ENCODE measurements at places on chromosomes 5 and 9.

DNA sequence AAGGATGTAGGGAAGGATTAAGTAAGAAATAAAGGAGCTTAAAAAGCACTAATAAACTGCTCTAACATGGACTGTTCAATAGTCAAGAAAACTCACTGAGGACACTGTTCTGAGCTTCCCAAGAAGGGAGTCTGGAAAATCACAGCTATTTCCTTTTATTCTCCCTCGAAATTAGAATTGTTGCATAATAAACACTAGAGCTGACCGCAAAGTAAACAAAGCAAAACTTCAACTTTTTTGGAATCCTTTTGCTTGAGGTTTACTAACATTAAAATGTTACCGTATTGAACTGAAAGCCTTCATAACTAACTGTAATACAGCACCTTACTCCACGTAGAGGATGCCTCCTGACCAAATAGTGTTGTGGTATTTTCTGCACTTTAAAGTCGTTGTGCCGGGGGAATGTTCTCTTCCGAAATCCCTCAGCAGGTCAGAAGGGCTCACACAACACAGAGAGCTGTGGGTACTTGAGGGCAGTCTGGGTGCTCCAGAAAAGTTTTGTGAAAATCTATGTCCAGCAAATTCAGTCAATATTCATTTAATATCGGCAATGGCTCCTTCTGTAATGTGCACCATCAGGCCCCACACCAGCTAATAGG is 59.2 kb downstream of the TTLL11 start:
- DNase-seq: no peak

DNA sequence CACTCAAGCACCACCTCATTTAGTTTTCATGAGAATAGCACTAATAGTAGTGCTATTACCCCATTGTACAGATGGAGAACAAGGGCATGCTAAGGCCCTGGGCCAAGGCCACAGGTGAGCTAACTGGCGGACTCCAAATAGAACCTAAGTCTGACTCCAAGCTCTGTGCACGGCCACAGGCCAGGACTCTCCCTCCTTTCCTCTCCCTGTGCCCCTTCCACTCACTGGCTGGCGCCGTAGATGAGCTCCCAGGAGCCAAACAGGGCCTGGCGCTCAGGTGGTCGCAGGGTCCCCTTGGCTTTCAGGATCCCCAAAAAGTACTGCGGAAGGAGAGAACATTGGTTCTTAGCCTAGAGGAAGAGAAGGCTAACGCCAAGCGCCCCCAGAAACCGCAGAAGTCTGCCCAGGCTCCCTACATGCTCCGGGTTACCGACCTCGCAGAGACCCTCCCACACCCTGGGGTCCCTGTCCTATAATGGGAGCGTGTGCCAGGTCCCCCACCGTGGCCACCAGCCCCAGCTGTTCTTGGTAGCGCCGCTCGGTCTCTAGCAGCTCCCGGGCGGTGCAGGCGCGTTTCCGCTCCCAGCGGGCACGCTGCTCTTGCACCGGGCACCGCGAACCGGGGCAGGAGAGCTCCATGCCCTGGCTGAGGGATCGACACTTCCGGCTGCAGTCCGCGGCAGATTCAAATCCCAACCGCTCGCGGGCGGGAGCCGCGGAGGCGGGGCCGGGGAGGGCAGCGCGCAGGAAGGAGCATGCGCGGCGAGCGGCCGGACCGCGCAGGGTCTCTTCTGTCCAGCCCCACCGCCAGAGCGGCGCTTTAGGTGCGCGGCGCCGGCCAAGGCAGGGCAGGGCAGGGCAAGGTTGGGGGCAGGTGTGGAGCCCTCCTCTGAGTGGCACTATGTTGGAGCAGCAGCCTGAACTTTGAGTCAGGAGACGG is at the start of gene ARHGEF39:
Gene ARHGEF39, minus strand, starts transcription at position 665 of the 940 bp plus-strand sequence. Its CDS starts 26 bp downstream, at position 639.
- no peak for DNase-seq

- DNase-seq: no peak
These were observed 181.8 kb downstream of the SAXO1 start for GRCh38 chr9:18851069-18851795.

- no peak for DNase-seq
These were observed 649 bp downstream of the STK10 start for GRCh38 chr5:172187118-172188032.

DNA sequence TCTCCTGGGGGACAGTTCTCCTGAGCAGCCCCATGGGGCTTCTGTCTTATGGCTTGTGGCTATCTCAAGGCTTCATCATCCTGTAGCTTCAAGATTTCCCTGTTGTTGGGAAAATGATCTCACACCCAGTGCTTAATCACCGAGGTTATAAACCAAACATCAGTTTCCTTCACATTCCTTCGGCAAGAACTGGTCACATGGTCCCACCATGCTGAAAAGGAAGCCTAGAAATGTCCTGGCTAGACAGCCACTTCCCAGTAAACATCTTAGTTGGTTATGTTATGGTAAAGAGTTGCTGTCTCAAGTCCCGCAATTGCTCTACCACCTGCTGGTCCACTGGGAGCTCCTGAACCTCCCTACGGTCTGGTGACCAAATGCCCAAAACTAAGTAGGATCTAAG is 66.0 kb downstream of the RAB3C start:
- DNase-seq: no peak

DNA sequence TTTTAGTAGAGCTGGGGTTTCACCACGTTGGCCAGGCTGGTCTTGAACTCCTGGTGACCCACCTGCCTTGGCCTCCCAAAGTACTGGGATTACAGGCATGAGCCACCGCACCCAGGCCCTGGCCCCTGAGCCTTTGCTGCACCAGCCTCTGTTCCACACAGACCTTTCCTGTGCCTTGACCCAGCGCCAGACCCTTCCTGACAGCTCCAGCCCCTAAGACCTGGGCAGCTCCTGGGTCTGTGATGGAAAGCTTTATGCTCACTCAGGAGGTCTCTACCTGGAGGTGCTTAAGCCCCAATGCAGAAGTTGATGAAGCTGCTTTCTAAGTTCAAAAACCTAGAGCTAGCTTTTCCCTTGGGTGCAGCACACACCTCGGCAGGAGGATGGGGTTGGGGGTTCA is 58.8 kb upstream of the NEK6 start:
- no peak for DNase-seq

DNA sequence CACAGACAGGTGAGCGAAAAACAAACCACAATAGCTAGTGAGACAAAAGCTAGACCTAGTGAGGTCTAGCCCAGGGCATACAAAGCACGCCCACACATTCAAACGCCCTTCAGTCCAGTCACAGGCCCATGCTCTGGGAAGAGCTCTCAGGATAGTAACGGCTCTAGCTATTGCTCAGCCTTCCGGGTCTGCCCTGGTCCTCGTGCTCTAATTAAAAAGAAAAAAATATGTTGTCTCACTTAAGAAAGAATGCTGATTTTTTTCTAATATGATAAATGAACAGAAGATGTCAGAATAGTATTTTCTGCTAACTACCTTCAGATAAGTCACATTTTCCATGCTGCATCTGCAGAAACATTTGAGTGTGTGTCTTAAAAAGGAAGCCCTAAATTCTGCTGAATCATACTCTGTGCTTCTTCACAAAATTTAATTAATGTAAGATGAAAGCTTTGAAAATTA is 94.5 kb downstream of the PLPP1 start:
- no peak for DNase-seq

- no peak for DNase-seq
These were observed 42.0 kb downstream of the EXOSC2 start for GRCh38 chr9:130735566-130735965.

GRCh38 chr5:64632251-64632650 is 58.1 kb upstream of the SHISAL2B start:
- no peak for DNase-seq

DNA sequence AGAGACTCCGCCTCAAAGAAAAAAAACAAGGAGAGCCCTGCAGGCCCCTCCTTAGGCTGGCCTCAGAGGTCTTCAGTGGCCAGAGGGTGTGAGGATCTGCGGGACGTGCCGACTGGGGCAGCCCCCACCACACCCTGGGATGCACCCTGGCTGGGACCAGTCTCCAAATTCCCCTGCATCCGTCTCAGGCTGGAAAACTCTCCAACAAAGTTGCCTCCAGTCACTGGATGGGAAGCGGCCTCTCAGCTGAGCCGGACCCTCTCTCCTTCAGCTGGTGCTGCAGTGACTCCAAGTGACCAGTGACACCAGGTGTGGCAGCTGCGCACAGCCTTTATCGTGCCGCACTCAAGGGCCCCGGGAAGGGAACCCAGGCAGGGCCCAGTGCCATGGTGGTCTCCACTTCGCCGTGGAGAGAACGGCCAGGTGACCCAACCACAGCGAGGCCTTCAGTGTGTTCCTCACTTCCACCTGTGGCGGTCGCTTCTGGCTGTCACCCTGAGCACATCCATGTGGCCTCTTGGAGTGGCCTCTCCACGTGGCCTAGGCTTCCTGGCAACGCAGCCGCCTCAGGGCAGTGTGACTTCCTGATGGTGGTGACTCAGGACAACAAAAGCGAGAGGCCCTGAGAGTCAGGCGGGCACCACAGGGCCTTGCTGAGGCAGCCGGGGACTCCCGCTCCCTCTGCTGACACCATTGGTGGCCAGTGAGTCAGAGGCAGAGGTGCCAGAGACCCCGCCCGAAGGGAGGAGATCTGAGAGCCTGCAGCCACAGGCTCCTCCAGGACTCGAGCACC is 19.3 kb upstream of the CAMSAP1 start:
- DNase-seq: no peak

- no peak for DNase-seq
These were observed 67.9 kb upstream of the ADAMTS2 start for GRCh38 chr5:179413086-179413690.

DNA sequence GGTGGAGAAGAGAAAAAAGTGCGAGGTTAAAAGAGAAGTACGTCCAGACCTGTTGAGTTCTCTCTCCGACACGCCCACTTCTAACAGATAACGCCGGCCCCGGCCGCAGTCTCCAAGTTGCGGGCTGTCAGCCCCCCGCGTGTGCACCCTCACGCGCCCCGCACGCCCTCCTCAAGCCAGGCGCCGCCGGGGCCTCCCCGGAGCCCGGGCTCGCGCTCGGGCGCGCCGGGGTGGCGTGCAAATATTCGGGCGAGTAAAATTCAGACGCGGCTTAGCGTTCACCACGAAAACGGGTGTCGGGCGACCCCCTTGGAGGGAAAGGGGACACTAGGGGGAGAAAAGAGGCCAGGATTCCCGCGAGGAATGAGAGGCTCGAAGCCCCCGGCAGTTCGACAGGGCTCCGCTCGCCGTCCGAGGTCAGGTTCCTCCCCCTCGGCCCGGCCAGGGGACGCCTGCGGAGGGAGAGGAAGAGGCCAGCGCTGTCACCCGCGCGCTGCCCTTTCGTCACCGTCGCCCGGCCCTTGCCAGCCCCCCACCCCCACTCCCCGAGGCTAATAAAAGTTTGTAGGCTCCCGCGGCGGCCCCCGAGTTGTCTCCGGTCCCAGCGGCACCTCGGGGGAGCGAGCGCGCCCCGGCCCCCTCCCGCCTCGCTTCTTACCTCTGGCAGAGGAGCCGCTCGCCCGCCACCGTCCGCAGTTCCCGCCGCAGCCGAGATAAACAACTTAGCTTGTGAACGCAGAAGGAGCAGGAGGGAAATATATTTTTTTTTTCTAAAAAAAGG is 743 bp downstream of the NR3C1 start:
- no peak for DNase-seq

- DNase-seq: no peak
These were observed 463.5 kb downstream of the RASEF start for GRCh38 chr9:82599336-82599949.

- no peak for DNase-seq
These were observed 218.3 kb downstream of the MEF2C start for GRCh38 chr5:88664645-88665044.

DNA sequence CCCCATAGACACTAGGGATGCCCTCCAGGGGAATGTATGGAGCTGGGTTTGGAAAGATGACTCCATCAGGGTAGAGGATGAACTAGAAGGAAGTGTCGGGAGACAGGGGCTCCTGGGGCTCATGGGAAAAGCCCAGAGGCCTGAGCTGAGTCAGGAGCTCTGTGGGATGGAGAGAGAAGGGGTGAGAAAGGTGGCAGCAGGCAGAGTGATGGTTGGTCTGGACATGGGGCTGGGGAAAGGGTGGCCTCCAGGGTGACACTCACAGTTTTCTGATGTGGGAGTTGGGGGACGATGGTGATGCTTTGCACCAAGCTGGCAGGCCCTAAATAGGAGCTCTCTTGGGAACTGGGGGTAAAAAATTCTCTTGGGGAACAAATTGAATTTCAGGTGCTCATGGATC is 213.5 kb upstream of the MVB12B start:
- DNase-seq: no peak

- DNase-seq: no peak
These were observed 88.1 kb downstream of the PAX5 start for GRCh38 chr9:36945999-36946398.

- no peak for DNase-seq
These were observed 161.6 kb downstream of the ZDHHC21 start for GRCh38 chr9:14531341-14532269.

GRCh38 chr9:14749741-14750211 is 27.2 kb upstream of the CER1 start:
- no peak for DNase-seq

- no peak for DNase-seq
These were observed 33.9 kb downstream of the VLDLR start for GRCh38 chr9:2655411-2655901.

GRCh38 chr5:8333977-8334376 is 465.0 kb downstream of the MTRR start:
- no peak for DNase-seq

DNA sequence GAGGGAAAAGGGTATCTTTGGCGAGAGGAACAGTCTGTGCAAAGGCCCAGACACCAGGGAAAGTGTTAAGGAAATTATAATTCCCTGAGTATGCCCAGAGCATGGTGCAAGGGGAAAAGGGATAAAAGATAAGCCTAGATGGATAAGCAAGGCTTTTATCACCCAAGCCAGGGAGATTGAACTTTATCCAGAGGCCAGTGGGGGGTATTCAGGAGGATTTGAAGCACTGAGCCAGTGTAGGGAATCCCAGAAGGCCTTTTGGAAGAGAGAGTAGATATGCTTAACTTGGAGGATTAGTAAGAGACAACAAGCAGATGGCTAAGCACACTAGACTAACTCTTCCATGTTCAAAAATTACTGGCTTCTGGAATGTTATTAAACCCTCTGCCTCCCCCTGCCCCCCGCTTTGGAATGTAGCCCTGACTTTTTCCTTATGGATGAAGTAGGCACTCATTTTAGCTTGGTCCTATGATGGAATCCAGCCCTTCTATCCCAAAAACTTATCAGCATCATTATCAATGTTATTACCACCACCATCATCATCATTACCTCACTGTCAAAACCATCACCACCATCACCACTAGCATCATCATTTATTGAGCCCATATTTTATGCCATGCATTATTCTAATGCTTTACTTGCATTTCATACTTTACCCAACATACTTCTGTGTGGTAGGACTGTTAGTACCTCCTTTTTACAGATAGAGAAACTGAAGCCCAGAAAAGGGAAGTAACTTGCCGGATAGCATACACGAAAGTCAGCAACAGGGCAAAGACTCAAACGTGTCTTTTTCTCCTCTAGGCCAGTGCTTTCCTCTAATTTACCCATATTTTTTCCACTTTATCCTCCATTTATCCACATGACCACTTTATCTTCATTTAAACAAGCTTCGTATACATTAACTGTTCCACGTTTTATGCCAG is 237.0 kb downstream of the PAPPA start:
- DNase-seq: no peak

GRCh38 chr9:34233672-34234071 is 54.8 kb downstream of the UBAP1 start:
- DNase-seq: no peak

GRCh38 chr5:178464431-178465048 is 125.7 kb downstream of the COL23A1 start:
- no peak for DNase-seq

- DNase-seq: no peak
These were observed 20.1 kb upstream of the AKNA start for GRCh38 chr9:114407889-114408288.
